ENCODE measurements at places on chromosomes 13 and 19. TPM values are rescaled to one million over a fixed set of nuclear protein-coding genes. Genes with fewer than 3 reads are reported as not detected.

KLF1 gene
- not detected for total RNA-seq

FCER2 gene
- 0.39 TPM for total RNA-seq

SMIM44 gene
- total RNA-seq = not detected

RGS9BP gene
- total RNA-seq = 2.3 TPM

GSX1 gene
- total RNA-seq = not detected

ZNF575 gene
- total RNA-seq = 2.4 TPM

PPP1R12C gene
- total RNA-seq = 69.3 TPM

LHB gene
- 0.74 TPM for total RNA-seq

ZNF442 gene
- 5.2 TPM for total RNA-seq

GNG8 gene
- not detected for total RNA-seq

PALM gene
- total RNA-seq = 39.3 TPM

PROZ gene
- not detected for total RNA-seq

GRCh38 chr13:89457977-89458376, 1786.8 kb downstream of the SLITRK5 start:
- no peak for DNase-seq

DNA sequence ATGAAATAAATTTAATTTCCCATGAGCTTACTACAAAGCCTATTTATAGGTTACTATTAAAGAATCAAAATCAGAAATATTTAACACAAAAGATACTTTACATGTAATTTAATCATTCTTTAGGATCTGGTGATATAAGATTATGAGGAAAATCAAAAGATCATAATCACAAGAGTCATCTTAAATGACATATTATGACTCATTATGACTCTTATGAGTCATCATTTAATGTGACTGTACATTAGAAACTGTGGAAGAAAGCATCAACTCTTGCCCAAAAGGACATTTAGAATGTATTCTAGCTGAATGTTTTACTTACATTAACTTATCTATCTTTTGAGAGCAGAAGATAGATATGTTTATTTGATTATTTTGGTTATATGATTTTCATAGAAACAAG, 458.6 kb downstream of the DCT start:
- DNase-seq = no peak

DNA sequence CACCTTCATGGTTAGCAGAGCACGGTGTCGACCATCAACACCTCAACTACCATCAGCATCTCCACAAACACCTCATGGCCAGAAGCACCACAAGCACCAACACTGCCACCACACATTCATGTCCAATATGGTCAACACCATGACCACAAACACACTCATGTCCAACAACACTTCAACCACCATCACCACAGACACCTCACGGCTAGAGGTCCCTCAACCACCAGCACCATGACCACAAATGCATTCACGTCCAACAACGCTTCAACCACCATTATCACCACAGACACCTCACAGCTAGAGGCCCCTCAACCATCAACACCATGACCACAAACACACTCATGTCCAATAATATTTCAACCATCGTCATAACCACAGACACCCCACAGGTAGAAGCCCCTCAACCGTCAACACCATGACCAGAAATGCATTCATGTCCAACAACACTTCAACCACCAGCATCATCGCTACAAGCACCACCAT, 10.2 kb downstream of the TRAPPC5 start:
- DNase-seq = no peak

GRCh38 chr13:38856065-38856464, 134.6 kb downstream of the STOML3 start:
- DNase-seq = no peak

DNA sequence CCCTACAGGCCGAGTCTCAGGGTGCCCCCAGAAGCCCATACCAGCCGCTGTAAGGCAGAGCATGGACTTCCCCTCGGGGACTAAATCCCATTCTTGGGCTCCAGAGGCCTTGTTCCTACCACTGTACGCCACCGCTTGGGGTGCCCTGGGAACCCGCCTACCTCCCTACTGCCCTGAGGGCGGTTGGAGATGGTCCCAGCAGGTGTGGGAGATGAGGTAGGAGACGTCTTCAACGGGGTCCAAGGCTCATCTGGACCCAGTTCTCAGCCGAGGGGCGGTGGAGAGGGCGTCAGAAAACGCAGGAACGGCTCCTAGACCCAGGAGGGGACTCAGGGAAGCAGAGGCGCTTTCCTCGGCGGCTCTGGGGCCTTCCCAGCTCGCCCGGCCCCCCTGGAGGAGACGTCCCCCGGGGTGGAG, 833 bp upstream of the ZIK1 start:
- no peak for DNase-seq

DNA sequence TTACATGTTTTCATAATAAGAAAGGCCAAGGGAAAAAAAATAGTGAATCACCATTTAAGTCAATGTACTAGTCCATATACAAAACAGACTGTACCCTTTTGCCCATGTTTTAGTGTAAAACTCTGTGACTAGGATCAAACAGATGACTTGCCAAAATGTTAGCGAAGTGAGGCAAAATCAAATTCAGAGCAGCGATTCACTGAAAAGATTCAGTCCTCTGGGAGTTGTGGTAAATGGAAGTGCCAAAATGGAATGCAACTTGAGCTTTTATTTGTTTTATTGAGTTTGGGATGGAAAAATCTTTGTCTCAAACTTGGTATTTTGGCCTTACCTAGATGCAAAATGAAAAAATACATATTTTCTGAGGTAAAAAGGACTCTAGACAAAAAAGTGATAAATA, 9.1 kb downstream of the CDADC1 start:
- no peak for DNase-seq

DNA sequence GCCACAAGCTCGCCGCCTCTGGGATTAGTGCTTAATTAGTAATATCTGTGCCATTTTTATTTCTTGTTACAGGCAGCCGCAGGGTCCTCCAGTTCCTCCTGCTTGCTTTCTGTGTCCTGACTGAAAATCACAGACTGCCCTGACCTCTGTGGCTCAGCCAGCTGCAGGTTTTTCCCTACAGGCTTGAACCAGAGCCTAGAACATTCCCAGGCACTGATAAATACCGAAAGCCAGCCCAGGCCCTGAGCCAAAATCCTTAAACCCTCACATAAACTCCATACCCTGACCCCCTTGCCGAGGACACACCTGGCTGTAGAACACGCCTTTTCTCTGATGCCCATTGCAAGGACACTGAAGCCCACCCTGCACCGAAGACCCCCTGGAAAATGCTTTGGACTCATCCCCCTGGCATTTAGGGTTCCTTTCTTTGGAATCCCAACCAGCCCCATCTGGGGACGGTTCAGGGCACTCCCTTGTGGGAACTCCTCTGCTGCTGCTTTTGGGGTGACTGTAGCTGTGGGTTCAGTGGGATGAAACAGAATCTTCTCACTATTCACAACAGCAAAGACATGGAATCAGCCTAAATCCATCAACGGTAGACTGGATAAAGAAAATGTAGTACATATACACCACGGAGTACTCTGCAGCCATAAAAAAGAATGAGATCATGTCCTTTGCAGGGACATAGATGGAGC, 15.5 kb downstream of the DPP9 start:
- DNase-seq = no peak

- no peak for DNase-seq
These were observed 866.7 kb upstream of the SPRY2 start for GRCh38 chr13:81207636-81208035.

DNA sequence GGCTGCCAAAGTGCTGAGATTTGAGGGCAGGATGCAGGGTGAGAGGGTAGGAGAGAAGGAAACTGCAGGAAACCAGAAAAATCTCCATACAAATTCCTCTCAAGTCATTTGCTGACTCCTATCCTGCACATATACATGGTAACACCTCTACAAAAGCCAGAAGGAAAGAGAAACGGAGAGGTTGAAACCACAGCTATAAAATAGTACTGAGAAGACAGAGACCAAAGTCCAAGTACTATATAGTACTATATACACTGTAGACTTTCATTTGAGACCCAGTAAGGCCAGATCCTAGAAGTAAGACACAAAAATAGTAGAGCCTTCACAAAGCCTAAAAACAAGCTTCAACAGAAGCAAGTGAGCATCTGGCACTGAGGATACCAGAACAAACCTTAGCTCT, 103.1 kb downstream of the UGGT2 start:
- no peak for DNase-seq

- no peak for DNase-seq
These were observed 895.6 kb upstream of the SLC10A2 start for GRCh38 chr13:103961784-103962183.

DNA sequence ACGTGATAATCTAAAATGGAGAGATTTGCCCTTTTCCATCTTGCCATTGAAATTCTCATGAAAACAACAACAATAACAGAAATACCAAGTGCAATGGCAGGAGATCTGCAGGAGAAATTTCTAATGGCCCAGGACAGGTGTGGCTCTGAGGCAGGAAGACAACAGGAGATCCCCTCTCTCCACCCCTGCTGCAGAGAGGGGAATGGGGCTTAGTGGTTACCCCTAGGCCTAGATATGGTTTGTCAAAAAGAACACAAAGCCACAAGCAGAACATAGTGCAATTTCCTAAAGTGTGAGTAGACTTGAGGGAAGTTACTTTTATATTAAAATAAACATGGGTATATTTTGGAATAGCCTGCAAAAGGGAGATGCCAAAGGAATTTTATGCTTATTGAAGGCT, 369.5 kb downstream of the KCNRG start:
- no peak for DNase-seq

GRCh38 chr19:55345818-55346724, 6.4 kb downstream of the KMT5C start:
- DNase-seq = peak; percentile 56

DNA sequence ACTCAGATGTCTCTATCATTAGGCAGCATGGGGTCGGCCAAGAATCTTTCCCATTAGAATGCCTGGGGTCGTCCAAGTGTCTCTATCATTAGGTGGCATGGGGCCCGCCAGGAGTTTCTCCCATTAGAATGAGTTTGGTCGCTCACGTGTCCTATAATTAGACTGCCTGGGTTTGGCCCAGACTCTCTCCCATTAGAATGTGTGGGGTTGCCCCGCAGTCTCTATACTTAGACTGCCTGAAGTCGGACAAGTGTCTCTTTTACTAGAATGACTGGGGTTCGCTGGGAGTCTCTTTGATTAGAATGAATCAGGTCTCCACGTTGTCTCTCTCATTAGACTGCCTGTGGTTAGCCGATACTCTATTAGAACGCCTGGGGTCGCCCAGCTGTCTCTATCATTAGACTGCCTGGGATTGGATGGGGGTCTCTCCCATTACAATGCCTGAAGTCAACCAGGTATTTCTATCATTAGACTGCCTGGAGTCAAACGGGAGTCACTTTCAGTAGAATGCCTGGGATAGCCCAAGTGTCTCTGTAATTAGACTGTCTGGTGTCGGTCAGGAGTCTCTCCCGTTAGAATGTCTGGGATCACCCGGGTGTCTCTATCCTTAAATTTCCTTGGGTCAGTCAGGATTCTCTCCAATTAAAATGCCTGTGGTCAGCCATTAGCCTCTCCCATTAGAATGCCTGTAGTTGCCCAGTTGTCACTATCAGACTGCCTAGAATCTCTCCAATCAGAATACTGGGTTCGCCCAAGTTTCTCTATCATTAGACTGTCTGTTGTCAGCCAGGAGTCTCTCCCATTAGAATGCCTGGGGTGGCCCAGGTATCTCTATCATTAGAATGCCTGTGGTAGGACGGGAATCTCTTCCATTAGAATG, 1454.1 kb downstream of the UQCRFS1 start:
- DNase-seq = no peak

DNA sequence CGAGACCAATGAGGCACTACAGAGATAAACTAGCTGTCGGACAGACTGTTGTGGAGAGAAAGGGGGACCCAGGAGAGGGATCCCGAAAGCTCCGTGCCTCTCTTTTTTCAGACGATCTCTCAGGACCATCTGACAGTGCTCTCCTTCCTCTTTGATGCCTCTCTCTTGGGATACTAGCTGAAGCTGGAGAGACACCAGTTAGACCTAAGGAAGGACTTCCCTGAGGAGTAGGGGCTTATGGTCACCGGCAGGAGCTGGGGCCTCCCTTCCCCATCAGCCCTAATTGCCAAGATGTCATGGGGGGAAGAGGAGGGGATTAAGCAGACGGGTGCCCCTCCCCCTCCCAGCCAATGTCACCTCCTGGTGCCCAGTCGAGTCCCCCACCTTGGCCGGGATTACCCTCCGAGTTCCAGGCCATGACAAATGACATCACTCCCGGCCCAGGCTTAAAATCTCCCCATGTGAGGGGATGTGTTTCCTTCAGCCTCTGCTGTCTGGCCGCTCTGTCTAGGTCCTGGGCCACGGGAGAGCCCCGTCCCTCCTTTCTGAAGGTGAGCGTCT, at the start of gene CRX:
CRX (plus strand) TSS at position 478 of the 561 bp plus-strand sequence. CDS start 12,507 bp downstream, outside the sequence.
- DNase-seq = no peak

GRCh38 chr19:45130236-45130635, 30.5 kb downstream of the NKPD1 start:
- no peak for DNase-seq

DNA sequence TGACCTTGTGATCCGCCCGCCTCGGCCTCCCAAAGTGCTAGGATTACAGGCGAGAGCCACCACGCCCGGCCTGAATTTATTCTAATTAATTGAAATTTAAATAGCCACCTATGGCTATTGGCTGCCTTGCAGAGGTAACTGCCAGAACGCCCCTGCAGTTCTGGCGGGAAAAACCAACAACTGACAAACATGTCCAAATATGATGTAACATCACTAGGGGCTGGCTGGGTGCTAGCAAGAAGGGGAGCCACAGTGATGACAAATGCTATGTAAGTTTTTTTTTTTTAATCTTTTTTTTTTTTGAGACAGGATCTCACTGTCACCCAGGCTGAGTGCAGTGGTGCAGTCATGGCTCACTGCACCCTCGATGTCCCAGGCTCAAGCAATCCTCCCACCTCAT, 12.9 kb downstream of the ZSWIM9 start:
- DNase-seq = no peak

GRCh38 chr13:67306742-67307141, 76.6 kb upstream of the PCDH9 start:
- DNase-seq = no peak
